ENCODE measurements at places on chromosomes 12 and 14. TPM values are rescaled to one million over a fixed set of nuclear protein-coding genes. Genes with fewer than 3 reads are reported as not detected.

DNA sequence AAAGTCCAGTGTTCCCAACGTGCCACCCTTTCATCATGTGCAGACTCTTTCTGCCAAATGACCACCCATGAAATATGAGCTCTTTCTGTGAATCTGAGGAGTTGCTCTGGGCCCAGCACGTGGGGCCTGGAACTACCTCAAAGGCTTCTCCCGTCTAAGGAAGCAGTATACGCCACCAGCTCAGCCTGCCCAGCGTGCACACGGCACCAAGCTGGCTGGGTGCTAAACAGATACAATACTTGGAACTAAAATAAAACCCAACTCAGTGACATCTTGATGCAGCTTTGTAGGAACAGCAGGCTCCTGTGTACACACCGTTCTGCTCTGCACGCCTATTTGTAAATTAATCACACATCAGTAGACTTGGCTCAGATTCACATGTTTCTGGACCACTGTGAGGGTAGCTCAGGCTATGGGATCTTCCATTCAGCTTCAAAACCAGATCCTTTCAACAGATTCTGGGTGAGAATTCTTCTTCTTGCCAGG, 74.8 kb downstream of the ARL6IP4 start:
- DNase-seq: no peak

TMEM63C gene
- total RNA-seq: 0.24 TPM

GPR137C gene
- 0.52 TPM for total RNA-seq

DNA sequence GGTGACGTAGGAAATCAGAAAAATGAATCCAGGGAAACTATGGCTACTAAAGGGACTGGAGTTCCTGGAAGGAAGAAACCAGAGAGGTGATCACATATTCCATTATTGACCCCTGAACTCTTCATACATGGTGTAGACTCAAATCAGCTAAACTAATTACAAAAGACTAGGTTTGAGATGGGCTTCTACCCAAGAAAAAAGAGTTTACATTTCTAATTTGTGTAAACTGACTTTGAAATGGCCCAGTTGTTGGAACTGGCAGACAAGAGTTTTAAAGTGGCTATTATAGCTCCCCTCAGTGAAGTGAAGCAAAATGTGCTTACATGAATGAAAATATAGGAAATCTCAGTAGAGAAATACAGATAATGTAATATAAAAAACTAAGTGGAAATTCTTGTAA, 1619.4 kb upstream of the SEL1L start:
- no peak for DNase-seq

GLRX5 gene
- total RNA-seq: 51.5 TPM

PTPN6 gene
- 147 TPM for total RNA-seq

TSHR gene
- 20.1 TPM for total RNA-seq

CCDC177 gene
- 0.05 TPM for total RNA-seq

EPYC gene
- 0.14 TPM for total RNA-seq

WDR20 gene
- total RNA-seq: 16.8 TPM

GRCh38 chr12:75476071-75476470, 4.5 kb upstream of the GLIPR1 start:
- DNase-seq: no peak

DNA sequence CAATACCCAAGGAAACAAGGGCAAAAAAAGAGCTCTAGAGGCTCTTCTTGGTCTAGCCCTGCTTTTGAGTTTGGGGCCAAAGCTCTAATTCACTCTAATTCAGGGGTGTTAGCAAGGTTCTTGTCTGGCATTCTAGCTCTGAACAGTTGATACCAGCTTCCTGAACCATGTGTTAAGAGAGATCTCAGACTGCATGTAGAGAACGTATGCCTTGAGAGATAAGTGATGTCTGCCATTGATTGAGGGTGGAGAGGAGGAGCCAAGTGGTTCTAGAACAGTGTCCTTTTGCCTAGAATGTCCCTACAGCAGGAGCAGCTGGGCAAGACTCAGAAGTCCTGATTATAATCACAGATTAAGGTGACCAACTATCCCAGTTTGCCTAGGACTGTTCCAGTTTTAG, 18.2 kb upstream of the POC1B start:
- DNase-seq: no peak

- peak; percentile 65 for DNase-seq
These were observed 727 bp downstream of the LDHB start for GRCh38 chr12:21656905-21657325.

DNA sequence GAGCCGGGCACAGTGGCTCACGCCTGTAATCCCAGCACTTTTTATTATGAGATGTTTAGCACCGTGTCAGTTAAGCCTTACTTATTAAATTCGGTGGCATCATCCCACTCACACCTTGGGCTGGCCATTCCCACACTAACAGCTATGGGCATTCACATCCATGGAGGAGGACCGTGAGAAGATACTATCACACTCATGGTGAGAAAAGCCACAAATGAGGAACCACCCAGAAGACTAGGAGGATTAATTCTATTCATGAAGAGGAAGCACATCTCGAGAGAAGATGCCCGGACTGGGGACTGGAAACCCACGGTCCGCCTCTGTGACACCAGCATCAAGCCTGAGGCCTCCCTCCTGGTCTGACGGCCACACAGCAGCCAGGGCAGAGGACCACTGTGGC, 4.9 kb downstream of the CDC42BPB start:
- no peak for DNase-seq

IRAK3 gene
- total RNA-seq: 2.5 TPM

GRCh38 chr12:1864456-1864855, 44.1 kb downstream of the LRTM2 start:
- no peak for DNase-seq

CLEC12A gene
- 2.9 TPM for total RNA-seq

GRCh38 chr12:107369679-107370078, 276.3 kb upstream of the CRY1 start:
- DNase-seq: no peak

EVL gene
- total RNA-seq: 240 TPM

NPFF gene
- total RNA-seq: 0.38 TPM

- no peak for DNase-seq
These were observed 59.7 kb downstream of the LGMN start for GRCh38 chr14:92688434-92689375.

RERG gene
- total RNA-seq: 1.4 TPM

DNA sequence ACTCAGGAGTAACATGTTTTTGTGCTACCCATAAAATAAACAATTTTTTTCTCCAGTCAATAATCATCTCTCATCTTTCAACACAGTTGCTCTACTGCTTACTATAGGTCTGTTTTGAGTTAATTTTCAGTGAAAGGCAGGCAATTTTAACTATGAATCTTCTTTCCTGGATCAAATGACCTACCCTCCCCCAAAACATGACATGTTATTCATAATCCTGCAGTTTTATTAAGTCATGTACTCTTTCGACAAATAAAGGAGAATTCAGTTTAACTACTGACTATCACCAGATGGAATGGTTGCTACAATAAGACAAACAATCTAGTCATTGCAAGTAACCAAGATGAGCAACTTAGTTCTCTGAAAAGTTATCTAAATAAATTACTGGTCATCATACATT, 106.0 kb upstream of the FAR2 start:
- DNase-seq: no peak

RAPGEF3 gene
- total RNA-seq: 1.6 TPM

DNA sequence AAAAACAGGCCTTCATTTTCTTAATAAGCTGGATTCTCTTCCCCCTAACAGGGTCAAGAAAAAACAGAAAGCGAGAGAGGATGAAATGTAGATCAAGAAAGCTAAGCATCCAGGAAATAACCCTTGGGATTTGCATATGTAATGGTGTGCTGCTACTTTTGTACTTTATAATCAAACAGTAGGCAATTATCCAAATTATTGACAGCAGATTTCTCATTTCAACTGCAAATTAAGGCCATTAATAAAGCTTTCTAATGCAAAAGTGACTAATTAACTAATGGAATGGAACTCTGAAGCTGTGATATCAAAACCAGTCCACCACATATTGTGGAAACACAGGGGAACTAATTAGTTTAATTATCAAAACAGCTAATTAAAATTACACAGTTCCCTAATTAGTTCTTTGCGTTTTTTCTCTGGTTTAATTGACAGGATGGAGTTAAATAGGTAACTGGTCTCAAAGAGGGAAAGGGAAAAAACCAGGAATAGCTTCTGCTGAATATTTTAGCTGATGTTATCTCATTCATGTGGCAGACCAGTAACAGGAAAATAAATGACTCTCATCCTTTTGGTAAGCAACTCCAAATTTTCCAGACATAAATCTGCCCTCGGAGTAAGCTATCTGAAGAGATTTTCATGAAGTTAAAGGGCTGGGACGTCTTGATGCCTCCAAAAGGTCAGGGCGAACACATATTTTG, 182.7 kb upstream of the LMO3 start:
- no peak for DNase-seq

DNA sequence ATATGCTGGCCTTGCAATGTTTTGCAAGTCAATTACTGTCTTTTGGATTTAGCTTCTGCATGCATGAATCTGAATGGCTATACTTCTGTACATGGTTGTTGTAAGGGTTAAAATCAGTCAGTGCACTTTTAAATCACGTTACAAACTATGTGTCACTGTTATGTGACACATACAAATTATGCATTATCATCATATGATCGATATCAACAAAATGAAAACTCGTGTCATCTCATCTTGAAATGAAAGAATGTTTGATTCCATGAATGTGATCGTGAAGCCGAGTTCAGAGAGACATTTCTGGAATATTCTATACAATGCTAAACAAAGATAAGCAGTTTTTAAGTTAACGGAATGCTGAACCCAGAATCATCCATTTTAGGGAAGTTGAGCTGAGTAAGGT, 116.5 kb downstream of the HMGA2 start:
- DNase-seq: no peak

GRCh38 chr12:71684081-71684480, 1.8 kb upstream of the TMEM19 start:
- no peak for DNase-seq

DNA sequence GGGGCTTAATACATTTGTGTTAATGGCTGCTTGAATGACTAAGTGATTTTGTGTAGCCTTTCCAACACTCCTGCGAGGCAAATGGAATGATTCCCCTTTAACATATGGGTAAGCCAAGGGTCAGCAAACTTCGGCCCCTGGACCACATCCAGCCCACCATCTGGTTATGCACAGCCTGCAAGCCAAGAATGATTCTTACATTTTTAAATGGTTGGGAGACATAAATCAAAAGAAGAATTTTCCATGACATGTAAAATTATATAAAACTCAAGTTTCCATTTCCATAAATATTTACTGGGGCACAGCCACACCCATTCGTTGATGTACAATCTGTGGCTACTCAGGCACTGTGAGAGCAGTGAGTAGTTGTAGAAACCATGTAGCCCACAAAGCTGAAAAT, 9.0 kb downstream of the SLC8B1 start:
- no peak for DNase-seq

- DNase-seq: no peak
These were observed 51.1 kb upstream of the TCL1A start for GRCh38 chr14:95765051-95765450.

IFI27L1 gene
- total RNA-seq: 26.4 TPM

- no peak for DNase-seq
These were observed 54.7 kb downstream of the PLEKHG3 start for GRCh38 chr14:64758691-64759554.

IAPP gene
- 0.14 TPM for total RNA-seq

AVPR1A gene
- 1.6 TPM for total RNA-seq

GRCh38 chr12:105640761-105641160, 310.3 kb downstream of the C12orf75 start:
- no peak for DNase-seq

GRCh38 chr12:107533218-107533617, 152.4 kb upstream of the PWP1 start:
- DNase-seq: no peak

CCND2 gene
- total RNA-seq: 53.6 TPM

DNA sequence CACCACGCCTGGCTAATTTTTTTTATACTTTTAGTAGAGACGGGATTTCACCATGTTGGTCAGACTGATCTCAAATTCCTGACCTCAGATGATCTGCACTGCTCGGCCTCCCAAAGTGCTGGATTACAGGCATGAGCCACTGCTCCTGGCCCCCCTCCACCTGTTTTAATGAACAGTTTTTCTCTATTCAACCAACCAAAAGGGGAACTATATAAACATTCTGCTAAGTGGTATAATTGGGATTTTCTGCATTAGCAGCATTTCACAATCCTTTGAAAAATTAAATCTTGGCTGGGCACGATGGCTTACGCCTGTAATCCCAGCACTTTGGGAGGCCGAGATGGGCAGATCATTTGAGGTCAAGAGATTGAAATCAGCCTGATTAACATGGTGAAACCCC, 44.8 kb downstream of the KNTC1 start:
- no peak for DNase-seq

GRCh38 chr12:6909421-6910145, 4.8 kb upstream of the ENO2 start:
- DNase-seq: no peak

ACSM4 gene
- not detected for total RNA-seq

DNA sequence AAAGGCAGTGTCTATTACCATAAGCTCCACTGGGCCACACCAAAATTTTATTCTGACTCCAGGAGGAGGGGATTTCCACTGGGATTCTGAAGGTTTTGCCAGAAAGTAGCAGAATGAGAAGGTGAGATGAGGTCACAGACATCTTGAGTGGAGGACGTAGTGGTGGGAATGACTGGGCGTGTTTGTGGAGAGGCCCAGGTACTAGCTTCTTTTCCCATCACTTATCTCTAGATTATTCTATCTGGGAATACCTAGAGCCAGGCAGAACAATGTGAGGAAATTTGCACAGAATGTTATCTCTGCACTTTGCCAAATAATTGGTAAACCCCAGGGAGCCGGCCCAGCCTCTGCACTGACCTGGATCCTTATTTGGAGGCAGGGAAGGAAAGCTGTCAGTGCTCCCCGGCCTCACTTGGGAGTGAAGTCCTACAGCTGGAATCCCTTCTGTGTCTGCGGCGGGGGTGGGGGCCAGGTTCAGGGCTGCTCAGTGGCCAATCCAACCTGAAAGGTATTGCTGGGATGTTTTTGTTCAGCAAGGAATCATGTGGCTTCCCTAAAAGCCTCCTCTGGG, 129.4 kb downstream of the C12orf75 start:
- DNase-seq: no peak

GRCh38 chr12:116338064-116338846, 60.8 kb upstream of the MED13L start:
- DNase-seq: no peak

DNA sequence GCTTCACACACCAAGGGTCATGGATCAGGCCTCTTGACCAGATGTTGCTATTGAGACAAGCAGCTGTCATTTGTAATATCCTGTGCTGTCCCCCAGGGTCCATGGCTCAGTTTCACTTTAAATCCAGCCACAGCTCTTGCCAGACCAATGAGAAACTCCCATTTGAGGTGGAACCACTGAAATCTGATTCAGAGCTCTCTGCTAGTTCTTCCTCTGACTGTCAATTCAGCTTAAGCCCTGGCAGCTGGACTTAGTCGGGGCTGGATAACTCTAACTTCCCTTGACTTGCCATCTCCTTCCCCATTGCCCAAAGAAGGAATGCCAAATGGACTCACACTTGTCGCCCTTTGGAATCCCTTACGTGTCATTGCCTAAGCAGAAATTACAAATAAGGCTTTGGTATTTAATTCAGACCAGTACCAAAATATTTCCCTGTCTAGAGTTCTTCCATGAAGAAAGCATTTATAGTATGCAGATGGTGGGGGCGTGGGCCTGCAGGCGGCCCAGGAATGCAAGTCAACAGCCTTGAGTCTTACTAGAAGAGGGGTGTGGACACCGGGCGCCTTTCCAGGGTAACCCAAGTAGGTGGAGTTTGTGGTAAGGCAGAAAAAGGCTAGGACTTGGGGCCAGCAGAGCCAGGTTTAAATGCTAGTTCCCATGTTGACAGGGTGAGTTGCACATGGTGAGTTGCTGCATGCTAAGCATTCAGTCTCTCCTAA, 96.9 kb upstream of the TMPO start:
- DNase-seq: no peak

GRCh38 chr12:24231298-24231697, 281.8 kb upstream of the SOX5 start:
- DNase-seq: no peak

SSPN gene
- total RNA-seq: 4.0 TPM

- DNase-seq: no peak
These were observed 50.4 kb downstream of the CHGA start for GRCh38 chr14:92973261-92973797.
